ENCODE measurements at places on chromosomes 12 and 14.

- no peak for DNase-seq
Observed at GRCh38 chr14:35068238-35069012, 22.4 kb downstream of the FAM177A1 start.

GRCh38 chr12:101713930-101714329 lies 16.5 kb downstream of the CHPT1 start:
- no peak for DNase-seq

- no peak for DNase-seq
Observed at GRCh38 chr12:14473707-14474287, 93.9 kb downstream of the PLBD1 start.

GRCh38 chr12:124153392-124153791 lies 141.5 kb upstream of the RFLNA start:
- no peak for DNase-seq

DNA sequence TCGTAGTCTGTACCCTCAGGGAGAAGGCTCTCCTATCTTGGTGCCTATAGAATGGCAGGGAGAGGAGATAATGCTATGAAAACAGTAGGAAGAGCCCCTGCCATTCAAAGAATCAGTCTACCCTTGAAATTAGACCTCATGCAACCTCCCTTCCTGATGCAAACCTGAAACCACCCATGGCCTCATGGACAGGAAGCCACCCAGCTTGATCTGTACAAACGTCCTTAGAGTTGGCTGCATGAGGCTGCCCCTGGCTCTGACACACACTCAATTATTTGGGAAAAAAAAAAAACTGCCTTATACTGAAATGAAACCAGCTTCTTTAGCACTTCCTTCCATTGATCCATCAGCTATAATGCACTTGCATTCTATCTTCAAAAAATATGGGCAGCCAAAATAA lies 116.6 kb upstream of the BCL2L14 start:
- DNase-seq, result no peak

DNA sequence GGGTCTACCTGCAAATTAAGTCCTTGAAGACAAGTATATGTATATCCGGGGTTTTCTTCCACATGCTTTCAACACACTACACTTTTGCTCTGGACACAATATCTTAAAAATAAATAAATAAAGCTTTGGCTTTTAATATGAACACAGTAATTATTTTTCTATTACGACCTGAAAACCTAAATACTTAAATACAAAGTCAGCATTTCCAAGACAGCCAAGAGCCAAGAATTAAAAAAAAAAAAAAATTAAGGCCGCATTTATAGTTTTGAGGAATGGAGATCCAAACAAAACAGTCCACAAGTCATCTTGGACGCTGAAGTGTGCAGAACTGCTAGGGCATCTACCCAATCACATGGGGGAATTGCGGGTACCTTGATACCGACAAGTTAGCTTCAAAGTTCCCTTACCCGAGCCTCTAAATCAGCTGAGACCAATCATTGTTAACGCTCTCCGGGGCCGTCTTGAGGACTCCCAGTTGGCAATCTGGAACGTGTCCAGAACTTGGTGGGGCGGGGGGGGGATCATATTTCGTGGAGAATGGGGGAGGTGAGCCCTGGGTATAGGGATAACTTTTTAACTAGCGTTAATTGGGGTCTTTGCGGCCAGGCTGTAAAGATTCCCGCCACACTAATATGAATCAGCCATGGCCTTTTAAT lies 731 bp upstream of the PCNX4 start:
- DNase-seq, result no peak

DNA sequence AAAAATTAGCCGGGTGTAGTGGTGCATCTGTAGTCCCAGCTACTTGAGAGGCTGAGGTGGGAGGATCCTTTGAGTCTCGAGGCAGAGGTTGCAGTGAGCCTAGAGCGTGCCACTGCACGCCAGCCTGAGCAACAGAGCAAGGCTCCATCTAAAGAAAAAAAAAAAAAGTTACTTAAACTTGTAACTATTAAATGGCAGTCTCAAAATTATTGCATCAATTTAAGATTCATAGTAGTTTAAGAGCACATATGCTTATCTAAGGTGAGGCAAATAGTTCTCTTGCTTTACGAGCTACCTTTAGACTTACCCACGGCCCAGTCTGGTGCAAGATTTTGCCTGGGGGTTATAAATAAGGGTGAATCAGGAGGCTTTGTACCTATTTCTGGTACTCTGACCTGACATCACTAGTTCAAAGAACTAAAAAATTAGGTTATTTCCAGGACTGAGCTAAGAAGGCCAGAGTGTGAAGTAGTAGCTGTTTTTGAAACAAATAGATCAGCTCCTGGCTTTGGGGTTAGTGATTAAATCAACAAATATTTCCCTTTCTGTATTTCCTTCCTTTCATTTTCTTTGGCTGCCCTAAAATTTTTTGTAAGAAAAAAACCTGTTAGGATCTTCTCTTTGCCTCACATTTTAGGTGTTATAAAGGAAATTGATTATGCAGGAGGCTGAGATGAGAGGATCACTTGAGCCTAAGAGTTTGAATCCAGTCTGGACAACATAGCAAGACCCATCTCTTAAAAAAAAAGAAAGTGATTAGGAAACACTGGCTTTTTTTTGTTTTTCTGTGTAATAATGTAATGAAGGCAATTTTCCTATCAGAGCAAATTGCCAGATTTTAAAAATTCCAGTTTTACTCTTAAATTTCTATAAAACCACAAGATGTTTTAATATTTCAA lies 3.6 kb downstream of the MGAT2 start:
- DNase-seq, result no peak

DNA sequence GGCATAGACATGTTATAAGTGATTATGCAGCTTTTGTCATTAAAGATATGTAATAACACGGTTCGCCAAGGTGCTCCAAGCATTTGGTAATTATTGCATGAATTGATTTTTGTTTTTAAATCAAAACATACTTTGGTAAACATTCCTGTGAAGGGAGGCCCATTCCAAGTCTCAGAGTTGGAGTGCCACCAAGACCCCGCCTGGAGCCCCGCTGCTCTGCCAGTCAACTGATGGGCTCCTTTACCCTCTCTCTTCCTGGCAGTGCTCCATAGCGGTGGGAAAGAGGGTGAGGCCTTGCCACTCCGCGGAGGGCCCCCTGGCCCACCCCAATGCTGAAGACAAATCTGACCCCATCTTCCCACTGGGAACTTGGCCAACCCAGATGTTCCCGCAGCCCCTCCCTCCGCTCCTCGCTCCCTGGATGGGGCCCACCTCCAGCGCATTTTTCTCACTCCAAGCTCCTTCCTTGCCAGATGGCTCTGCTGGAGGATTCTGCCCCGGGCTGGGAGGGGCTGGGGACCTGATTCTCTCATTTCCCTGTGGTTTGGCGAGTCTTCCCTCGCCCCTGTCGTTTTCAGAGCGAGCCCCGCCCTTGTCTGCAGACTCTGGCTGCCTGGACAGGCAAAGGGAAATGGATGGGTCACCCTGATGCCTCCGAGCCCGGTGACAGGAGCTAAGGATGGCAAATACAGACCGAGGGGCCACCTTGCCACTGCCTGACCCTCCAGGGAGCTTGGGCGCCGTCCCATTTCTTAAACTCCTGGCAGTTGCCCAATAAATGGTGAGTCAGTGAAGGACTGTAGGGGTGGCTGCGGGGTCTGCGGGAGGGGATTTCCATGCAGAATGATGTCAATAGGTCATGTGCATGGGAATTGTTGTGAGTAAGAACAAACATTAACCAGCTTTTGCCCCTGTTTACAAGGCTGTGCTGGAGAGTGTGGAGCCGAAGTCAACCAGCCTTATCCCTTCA lies 9.2 kb upstream of the PAPLN start:
- no peak for DNase-seq

- DNase-seq, result no peak
Observed at GRCh38 chr14:22531451-22532344, 57.3 kb downstream of the DAD1 start.

DNA sequence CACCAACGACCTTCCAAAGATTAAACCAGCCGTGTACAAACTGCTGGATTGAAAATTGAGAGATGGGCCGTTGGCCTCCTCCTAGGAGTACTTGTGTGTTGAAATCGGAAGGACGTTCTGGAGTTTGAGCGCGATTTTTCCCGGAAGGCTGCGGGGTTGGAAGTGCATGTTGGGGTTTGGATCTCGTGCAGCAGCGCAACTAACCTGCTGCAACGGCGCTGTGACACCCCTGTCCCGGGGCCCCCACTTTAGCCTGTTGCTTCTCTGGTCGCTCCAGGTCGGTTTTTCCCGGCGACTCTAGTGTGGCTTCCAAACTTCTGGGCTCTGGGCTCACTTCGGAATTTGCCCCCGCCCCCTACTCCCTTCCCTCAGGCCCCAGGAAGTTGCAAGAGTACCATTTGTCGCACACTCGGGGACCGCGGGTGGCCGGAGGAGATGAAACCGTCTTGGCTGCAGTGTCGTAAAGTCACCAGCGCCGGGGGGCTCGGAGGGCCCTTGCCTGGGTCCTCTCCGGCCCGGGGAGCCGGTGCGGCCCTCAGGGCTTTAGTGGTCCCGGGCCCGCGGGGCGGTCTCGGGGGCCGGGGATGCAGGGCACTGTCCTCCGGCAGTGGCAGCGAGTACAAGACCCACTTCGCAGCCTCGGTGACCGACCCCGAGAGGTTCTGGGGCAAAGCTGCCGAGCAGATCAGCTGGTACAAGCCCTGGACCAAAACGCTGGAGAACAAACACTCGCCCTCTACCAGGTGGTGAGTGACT lies at the start of gene ACSS3:
Gene ACSS3 (plus strand): TSS at position 394 of the 756 bp plus-strand sequence. CDS start 42 bp downstream, at position 436.
- no peak for DNase-seq

GRCh38 chr12:116628989-116629388 lies 69.8 kb downstream of the MAP1LC3B2 start:
- no peak for DNase-seq

DNA sequence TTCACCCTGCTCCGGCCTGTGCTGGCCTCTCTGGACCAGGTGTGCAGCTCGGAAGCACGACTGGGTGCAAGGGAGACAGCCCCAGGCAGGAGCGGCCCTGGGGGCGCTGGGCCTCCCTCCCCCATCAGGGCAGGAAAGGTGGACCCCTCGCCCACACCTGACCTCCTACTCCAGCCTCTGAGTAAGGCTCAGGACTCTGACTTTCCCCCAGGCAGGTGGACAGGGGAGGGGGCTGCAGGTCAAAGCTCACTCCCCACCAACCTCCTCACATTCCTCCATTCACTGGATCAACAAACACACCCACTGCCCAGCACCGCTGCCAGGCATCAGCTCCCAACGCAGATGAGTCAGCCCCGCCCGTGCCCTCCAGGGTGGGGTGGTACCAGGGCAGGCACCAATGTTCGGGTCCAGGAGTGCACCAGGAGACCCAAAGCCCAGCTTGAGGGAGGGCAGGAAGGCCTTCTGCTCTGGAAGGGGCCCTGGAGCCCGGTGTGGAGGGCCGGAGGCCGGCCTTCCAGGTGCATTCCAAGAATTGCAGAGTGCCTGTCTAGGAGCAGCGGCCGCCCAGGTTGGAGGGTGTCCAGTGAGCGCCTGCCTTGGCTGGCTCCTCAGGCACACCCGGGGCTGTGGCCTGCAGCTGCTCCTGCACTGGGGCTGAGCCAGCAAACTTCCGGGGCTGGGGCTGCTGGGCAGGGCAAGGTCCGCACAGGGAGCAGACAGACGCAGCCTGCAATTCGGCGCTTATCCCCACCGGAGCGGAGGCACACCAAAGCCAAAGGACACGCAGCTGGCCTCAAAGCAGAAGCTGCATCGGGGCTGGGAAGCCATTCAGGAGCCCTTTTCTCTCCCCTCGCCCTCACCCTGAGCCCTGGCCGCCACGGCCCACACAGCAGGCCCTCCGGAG lies 1.6 kb upstream of the INF2 start:
- no peak for DNase-seq

- no peak for DNase-seq
Observed at GRCh38 chr12:21881965-21882364, 59.3 kb downstream of the ABCC9 start.

DNA sequence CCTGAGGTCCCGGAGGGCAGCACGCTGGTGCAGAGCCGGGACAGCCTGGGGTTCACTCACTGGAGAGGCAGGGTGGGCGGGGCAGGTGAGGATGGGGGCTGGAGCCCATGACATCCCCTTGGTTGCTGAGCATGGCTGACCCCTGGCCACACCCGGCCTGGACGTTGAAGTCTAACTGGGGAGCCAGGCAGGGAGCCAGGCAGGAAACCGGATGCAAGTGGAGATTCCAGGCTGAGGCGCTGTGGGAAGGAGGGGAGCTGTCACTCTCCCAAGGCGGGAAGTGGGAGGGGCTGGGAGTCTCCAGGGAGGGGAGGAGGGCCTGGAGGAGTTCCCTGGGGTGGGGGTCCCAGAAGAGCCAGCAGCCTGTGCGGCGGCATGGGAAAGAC lies 7.7 kb upstream of the INF2 start:
- DNase-seq, result no peak

DNA sequence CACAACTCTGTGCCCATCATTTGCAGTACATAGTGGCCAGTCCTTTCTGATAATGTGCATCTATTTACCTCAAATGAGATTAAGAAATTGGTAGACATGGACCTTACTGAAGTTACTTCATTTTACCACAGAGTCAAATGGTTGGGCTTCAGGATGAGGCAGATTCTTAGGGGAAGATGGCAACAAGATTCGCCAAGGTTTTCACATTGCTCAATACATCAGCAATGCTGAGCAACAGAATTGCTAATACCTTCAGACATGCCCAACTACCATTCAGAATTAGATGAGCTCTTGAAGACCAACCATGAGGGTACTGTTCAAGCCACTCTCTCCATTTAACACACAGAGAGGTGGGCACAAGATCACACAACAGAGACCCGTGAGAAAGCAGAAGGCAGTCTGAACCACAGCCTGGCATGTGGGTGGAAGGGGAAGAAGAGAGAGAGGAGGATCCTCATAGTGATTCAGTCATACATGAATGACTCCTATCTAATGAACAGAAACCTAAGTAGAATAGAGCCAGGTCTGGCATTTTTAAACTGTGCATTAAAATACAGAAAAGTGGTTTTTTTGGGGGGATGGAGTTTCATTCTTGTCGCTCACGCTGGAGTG lies 28.5 kb downstream of the CPM start:
- no peak for DNase-seq

DNA sequence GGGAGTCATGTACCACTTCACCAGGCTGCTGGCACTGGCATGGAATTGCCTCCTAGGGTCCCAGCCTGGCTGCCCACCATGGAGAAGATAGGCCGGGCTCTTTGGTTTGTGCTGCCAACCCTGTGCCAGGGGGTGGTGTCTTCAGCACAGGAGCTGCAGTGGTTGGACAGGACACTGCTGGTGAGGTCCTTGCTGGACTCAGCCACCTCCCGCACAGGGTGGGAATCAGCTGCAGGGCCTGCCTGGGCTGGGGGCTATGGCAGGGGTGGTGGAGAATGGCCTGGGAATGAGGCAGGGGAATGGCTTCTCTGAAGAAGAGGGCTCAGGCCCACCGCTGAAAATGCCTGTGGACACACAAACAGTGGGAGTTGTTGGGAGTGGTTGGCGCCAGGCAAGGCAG lies 70.6 kb upstream of the CAPRIN2 start:
- DNase-seq, result no peak

- DNase-seq, result no peak
Observed at GRCh38 chr12:116365114-116365513, 87.6 kb upstream of the MED13L start.

GRCh38 chr12:17411662-17412061 lies 678.3 kb downstream of the RERGL start:
- no peak for DNase-seq

GRCh38 chr12:113392988-113393579 lies 10.6 kb downstream of the SDS start:
- DNase-seq, result no peak

GRCh38 chr12:82862069-82862841 lies 175.5 kb downstream of the TMTC2 start:
- no peak for DNase-seq

Measured in stimulated activated CD8-positive, alpha-beta memory T cell treated with anti-CD3 and anti-CD28 coated beads, Interleukin-4, amount 100 ng/mL, for 1 hour (primary cell).